NCI-H774 (cell line): ENCODE measurements at places on chromosomes 6 and 20.

- peak; percentile 70 for DNase-seq
These were observed 4.6 kb upstream of the NKX2-2 start for GRCh38 chr20:21518292-21518991.

DNA sequence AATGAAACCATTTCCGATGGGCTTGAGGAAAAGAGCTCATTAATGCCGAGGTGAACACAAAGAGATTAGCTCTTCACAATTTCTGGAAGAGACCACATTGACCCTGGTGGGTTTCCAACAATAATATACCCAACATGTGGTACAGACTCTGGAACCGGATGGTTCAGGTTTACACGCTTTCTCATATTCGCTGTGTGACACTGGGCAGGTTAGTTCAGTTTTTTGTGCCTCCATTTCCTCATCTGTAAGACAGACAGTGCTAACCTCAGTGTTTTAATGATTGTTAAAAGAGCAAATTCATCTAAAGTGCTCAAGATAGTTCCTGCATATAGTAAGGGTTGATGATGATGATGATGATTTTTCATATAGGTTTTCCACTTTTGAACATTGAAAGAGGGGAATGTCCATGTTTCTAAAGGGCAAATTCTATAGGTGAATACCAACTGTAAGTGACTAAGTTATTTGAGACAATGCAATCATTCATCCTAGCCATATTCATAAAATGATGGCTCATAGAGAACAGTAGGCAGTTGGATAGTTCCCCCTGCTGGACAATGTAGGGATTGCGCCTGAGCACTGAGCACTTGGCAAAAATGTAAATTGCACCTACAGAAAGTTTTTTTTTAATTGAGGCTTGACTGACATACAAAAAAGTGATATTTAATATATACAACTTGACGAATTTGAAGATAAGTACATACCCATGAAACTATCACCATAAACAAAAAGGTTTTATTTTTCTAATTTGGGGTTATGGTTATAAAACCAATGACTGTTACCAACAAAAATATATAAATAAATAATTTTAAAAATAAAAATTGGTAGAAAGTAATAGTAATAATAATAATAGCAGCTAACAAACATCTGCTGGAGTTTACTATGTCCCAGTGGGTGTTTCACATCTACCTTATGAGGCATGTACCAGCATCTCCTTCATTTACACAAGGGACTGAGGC lies 2.1 kb upstream of the PERP start:
- DNase-seq, result peak; percentile 67

DNA sequence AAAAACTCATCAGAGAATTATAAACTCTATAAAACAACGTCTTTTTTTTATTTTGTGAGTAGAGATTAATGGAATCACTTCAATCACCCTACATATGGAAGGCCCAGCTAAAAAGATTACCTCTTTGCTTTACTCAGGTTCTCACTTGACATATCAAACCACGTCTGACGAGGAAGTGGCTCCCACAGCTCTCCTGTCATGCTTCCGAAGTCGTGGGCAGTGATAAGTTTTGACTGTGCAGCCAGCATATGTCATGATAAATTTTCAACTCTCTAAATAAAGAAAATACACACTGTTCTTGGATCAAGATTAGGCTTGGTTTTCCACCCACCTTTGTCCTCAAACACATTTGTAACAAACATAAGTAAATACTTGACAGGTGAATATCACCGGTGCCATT lies 279.5 kb upstream of the RNF217 start:
- no peak for DNase-seq

GRCh38 chr6:43127180-43127579 lies 43.9 kb upstream of the SRF start:
- DNase-seq, result no peak

DNA sequence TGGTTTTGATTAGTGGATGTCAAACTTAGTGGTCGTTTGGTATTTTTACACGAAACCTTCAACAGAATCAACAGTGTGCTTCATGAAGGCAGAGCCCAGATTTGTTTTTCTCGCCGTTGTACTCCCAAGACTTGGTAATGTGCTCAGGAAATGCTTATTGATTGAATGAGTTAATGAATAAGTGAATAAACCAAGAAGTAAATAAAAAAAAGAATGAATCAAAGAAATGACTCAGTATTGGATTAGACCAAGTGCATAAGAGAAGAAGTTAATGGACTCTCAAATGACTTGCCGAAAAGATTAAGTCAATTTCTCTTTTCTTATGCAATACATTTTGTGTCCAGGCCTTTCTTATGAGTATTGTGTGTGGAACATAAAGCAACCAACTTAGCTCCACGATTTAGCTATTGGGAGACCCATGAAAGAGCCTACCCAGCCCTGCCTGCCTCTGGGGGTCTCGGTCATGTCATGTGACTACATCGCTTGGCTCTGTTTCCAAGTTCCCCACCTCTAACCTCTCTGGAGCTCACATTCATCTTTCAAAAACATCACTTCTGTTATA lies 10.6 kb upstream of the FUCA2 start:
- DNase-seq, result no peak

DNA sequence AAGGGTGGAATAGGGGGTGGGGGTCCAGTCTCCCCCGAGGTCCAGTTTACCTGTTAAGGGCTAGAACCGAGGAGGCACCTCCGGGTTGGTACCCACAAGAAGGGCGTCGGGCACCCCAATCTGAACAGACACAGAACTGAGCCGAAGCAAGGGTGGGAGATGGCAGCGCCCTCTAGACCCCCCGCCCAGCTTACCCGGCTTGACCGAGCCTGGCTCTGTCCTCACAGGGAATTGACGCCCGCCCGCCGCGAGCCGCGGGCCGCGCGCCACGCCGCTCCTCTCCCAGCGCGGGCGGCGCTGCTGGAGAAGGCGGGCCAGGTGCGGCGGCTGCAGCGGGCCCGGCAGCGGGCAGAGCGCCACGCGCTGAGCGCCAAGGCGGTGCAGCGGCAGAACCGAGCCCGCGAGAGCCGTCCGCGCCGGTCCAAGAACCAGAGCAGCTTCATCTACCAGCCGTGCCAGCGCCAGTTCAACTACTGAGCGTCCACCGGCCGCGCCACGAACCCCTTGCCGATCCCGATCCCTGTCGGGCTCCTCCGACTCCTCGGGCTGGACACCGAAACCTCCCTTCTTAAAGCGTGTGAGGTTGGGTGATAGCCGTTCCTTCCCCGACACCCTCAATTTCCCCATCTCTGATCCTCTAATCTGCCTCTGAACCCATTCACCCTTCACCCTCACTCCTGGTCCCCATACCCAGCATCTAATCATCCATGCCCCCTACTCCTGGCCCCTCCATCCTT lies 5.9 kb downstream of the TP53INP2 start:
- DNase-seq, result peak; percentile 75
